HuH-7 (cell line): ENCODE measurements at places on chromosomes 13 and 19.
A peak's percentile ranks its signal among the peaks of the same experiment; 100 is the strongest.

DNA sequence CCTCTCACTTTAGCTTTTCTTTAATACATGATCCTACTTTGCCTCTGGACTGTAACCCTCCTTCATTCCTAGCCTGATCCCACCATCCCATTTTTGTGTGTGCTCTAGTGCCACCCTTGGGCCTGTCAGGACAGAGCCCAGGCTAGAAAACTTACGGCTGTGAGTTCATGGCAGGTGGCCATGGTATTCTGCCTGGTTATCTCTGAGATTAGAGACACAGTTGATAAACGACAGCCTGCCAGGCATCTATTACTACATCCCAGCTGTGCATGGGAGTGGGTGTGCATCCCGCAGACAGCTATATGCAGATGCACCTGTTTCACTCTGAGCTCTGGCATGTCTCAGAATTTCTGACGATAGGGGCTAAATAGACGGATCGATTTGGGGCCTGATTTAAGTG, 110.9 kb downstream of the HS6ST3 start:
- no peak for DNase-seq

DNA sequence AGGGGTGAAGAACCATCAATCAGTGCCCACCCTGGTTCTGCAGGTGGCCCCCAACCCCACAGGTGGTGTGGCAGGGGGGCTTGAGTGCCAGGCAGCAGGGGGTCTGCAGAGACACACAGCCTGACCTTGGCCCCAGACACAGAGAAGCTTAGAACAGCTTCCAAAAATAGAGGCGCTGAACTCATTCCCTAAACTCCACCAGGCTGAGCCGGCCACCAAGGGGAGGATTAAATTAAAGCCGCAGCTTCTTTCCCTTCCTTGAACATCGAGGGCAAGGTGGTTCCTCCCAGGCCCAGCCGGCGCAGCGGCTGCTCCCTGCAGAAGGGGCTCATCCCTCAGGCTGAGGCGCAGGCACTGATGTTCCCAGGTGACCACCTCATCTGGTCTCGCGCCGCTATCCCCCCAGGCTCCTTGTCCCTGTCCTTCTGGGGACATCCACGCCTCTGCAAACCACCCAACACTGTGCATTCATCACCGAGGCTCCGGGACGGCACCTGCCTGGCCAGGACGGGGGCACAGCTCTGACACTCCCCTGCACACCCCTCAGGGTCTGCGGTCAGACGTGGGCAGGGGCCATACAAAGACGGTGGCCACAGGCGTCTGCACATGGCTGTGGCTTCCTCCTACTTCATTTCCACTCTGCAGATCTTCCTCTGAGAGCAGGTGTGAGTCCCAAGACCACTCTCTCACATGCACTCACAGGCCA, 30.9 kb downstream of the LAMP1 start:
- DNase-seq, result no peak

DNA sequence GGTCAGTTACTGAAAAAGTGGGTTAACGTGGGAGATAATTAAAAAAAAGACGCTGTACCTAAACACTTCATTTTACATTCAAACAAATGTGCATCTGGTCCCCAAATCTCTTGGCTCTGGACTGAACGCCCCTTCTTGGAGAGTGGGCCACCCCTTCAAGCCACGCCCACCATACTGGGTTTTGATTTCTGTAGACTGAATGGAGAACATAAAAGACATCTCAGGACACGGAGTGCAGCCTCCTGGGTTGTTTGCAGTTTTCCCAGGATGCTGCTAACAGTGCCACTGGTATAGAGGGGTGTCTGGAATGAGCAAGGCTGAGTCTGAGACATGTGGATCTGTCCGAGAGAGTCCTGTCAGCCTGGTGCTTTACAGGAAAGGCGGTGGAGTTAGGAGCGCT, 10.6 kb downstream of the TFDP1 start:
- no peak for DNase-seq

DNA sequence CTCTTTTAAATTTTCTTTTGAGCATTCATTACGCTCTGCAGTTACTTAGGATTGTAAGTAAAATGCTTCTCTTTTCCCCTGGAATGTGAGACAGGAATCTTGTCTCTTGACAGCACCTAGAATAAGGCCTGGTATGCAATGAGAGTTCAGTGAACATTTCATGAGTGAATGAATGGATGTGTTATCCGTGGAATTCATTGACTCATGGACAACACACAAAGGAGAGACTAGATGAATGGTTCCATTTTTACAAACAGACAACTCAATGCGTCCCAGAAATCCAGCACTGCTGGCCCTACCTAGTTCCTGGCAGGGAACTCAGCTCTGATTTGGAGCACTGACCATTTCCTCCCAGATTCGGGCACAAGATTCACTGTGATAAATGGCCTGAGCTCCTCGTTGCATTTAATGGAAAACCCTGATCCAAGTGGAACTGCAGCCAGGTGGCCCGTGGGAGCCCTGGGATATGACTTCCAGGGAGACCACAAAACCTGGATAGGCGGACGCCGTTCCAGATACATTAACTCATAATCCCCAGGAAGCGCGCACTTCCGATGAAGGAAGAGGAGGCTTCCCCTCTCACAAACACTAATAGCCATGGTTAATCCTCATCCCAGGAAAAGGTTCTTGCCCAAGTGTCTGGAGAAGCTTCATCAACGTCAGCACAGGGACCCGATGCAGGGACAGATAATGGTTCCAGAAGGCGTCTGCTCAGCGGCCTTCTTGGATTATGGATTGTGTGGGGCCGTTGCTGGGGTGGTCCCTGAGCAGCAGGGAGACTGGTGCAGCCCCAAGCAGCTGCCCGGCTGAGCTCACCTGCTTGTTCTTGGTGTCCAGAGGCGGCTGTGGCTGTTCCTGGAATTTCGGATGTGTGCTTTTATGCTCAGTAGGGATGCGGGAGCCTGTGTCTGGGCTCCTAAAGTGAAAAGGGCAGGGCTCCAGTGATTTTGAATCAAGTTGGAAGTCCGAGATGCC, 211.1 kb upstream of the TSHZ3 start:
- DNase-seq, result no peak

DNA sequence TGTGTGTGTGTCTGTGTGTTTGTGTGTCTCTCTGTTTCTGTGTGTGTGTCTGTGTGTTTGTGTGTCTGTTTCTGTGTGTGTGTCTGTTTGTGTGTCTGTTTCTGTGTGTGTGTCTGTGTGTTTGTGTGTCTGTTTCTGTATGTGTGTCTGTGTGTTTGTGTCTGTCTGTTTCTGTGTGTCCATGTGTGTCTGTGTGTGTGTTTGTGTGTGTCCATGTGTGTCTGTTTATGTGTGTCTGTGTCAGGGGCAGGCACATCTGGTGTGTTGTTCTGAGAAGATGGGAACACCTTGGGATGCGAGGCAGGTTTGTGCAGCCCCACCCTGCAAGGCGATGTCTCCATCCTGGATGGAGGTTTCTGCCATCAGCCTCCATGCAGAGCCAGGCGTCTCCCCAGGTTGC, 275.8 kb upstream of the SOX1 start:
- DNase-seq, result no peak

DNA sequence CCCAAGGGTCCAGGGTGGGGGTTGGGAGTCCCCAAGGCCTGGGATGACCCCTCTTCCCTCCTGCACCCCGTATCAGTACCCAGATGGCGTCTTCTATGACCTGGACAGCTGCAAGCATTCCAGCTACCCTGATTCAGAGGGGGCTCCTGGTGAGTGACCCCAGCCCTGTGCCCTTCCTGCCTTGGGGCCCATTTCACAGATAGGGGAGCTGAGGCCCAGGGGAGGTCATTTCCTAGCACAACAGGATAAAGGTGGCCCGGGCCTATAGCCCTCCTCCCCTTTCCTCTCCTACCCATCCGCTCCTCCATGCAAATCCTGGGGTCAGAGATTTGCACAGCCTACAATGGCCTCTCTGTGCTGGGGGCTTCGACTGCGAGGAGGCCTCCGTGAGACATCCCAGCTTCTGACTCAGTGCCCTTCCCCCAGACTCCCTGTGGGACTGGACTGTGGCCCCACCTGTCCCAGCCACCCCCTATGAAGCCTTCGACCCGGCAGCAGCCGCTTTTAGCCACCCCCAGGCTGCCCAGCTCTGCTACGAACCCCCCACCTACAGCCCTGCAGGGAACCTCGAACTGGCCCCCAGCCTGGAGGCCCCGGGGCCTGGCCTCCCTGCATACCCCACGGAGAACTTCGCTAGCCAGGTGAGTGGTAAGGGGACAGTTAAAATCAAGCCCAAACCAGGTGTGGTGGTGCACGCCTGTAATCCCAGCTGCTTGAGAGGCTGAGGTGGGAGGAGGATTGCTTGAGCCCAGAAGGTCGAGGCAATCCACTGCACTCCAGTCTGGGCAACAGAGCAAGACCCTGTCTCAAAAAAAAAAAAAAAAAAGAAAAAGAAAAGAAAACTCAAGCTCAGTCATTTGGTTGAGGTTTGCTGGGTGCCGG, 3.9 kb downstream of the SPIB start:
- DNase-seq, result no peak

- DNase-seq, result no peak
These were observed 3.2 kb downstream of the KLK2 start for GRCh38 chr19:50876456-50876855.

DNA sequence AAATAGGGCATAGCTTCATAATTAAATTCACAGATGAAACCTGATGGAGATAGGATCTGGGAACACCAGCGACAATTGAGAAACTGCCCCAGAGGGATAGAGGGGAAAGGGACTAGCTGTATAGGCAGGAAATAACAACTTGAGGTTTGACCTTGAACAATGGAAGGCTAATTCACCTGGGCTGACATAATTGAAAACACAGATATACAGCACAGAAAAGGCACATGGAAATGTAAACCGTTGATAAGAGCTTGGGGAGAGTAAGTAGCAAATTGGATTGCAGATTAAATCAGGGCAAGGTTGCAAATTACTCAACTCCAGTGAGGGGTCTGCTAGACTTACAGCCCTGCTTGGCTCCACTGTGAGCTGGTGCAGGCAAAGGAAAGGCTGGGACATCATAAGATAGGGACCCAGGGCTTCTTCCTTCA, 246.7 kb downstream of the DLEU7 start:
- no peak for DNase-seq

GRCh38 chr19:51976852-51977251, 9.8 kb downstream of the ZNF350 start:
- no peak for DNase-seq

DNA sequence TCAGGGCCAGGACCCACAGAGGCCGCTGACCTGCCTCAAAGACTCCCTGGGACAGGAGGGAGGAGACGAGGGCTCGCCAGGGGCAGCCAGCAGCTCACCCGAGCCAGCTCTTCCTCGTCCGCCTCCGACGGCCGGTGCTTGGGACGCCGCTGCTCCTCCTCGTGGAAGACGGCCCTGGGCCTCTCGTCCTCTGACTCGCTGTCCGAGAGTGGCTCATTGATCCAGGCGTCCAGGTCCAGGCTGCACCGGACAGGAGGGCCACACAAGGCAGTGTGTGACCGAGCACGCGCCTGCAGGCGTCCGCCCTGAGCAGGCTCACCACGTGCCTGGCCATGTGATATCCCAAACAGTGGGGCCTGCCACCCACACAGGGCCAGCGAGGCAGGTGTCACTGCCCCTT, 19.8 kb downstream of the IZUMO4 start:
- DNase-seq, result no peak

GRCh38 chr13:110455941-110456340, 105.6 kb downstream of the RAB20 start:
- DNase-seq, result peak; percentile 90

GRCh38 chr19:45646345-45646698, 7.1 kb upstream of the EML2 start:
- DNase-seq, result no peak

DNA sequence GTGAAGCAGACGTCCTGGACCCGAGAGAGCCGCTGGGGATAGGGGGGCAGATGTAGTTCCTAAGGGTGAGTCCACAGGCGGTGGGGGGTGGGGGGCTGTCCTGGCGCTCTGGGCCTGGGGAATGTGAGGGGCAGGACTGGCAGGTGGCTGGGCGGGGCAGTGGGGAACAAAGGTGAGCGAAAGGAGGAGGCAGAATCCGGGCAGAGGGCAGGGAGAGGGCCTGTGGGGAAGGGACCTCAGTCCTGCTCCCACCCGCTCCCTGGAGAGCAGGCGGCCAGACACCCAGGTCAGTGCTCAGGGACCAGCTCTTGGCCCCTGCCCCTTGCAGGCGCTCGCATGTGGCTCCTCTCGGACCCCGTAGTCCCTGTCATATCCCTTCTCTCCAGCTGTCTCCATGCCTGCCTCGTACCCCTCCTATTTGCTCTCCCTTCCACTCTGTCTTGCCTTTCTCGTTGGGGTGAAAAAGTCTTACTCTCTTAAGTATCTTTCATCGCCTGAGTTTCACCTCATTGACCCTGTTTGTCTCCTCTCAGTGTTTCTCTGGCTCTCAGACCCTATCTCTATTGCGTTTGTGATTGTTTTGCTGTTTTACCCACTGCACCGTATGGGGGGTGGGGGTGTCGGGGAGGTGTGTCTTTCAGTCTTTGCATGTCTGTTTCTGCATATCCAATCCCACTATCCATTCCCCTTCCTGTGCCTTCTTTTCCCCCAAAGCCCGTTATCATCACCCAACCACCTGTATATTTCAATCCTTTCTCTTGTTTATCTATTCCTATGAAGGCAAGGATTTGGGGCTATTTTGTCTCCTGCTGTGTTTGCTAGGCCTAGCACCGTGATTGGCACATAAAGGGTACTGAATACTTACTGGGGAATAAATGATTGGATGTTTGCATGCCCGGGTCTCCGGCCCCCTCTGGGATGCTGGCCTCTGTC, 5.8 kb downstream of the SPHK2 start:
- DNase-seq, result no peak

DNA sequence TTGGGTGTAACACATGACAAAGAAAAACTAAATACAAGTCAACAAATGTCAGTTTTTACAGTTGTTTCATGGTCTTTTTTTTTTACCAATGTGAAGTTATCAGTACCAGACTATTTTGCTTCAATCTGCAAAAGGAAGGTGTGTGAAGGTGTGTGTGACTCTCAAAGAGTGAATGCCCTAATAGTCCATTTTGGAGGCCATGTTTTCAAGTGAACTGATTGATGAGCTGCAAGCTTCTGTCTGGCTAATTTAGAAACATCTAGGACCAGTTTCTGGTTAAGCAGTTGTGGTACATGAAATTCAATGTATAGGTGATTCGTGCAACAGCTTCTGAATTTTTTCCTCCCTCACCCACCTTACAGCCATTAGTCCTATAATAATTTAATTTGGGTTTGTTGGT, 16.1 kb downstream of the KLF5 start:
- DNase-seq, result no peak

DNA sequence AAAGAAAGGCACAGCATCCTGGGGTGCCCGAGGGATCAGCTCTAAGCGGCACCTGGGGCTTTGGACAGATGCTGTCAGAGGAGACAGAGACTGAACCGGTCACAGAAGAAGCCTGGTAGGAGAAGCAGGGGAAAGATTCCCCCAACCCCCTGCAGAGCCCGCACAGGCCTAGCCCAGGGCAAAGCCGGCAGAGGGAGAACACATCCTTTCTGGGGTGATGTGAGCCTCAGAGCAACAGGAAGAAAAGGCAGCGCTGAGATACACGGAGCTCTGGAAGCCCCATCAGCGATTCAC, 101.2 kb downstream of the CRYL1 start:
- no peak for DNase-seq

DNA sequence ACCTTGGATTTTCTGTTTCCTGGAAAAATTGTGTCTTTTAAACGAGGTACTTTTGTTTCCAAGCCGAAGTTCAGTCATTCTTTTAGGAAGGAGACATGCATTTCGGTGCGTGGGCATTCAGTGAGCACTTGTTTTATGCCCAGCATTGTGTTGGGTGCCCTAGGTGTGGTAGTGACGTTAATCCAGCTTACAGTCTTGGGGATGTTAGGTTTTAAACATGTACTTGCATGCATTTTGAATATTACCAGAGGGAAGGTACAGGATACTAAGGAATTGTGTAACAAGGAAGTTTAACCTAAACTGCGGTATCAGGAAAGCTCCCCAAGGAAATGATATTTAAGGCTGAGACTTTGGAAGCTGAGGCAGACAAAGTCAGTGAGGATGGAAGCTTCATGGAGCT, 66.3 kb downstream of the ARHGAP35 start:
- DNase-seq, result no peak

- DNase-seq, result no peak
These were observed 26.5 kb downstream of the CEP89 start for GRCh38 chr19:32945260-32945659.
